ENCODE measurements at places on chromosomes 7 and 10.

GRCh38 chr7:18815261-18815960 lies 302.0 kb downstream of the TWIST1 start:
- no peak for DNase-seq

- no peak for DNase-seq
These were observed 127.8 kb downstream of the RNF216 start for GRCh38 chr7:5653661-5654060.

- DNase-seq: no peak
These were observed 73.0 kb upstream of the IL6 start for GRCh38 chr7:22653951-22654350.

DNA sequence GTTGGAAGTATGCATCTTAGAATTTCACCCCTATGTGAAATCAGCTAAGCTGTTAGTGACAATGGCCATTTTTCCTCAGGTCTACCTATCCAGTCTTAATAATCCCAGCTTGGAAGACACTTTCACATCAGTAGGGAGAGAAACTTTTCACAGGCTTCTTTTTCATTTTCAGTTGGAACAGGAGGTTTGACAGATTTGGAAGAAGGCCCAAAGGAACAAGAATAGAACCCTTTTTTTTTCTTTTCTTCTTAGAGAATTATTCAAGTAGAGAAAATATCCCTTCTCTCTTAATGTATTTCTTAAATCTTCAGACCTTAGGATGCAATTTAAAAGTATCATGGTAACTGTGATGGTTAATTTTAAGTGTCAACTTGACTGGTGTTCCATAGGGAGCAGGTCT lies 410.5 kb upstream of the C7orf33 start:
- DNase-seq: no peak

GRCh38 chr10:91632671-91633550 lies at the start of gene PPP1R3C:
TSS of gene PPP1R3C (minus strand) at chr10:91633071. CDS start at chr10:91632969, 102 bp downstream.
- peak; percentile 64 for DNase-seq

DNA sequence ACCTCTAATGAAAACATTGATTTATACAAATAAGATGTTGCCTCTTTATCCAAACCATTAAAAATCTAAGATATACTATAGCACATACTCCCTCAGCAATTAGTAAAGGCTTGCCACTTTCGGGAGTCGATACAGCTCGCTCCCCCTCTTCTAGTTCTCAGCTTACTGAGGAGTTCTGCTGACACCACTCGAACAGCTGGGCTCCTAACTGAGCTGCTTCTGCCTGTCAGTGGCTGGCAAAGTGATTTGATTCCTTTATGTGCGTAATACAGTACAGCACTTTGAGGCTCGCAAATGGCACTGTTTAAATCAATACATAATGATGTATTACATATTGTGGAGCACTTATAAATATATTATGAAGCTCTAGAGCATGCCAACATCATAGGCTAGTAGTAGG lies 241.8 kb downstream of the CREB5 start:
- DNase-seq: peak; percentile 41

- no peak for DNase-seq
These were observed 190.3 kb downstream of the DNAJB6 start for GRCh38 chr7:157526913-157527634.

- DNase-seq: no peak
These were observed 9.1 kb downstream of the MDFIC start for GRCh38 chr7:114930829-114931655.

- DNase-seq: no peak
These were observed 31.2 kb downstream of the OSBPL3 start for GRCh38 chr7:24948739-24949138.

DNA sequence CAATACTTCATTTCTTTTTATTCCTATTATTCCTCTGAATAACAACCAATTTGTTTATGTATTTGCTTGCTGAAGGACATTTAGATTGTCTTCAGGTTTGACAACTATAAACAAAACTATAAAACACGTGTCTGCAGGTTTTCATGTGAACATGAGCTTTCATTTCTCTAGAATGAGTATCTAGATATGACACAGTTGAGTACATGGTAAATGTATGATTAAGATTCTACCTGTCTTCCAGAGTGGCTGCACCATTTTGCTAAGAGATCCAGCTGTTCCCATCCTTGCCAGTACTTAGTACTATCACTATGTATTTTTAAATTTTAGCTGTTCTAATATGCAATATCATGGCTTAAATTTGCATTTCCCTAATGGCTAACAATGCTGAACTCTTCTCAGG lies 10.1 kb downstream of the MCMBP start:
- DNase-seq: no peak

DNA sequence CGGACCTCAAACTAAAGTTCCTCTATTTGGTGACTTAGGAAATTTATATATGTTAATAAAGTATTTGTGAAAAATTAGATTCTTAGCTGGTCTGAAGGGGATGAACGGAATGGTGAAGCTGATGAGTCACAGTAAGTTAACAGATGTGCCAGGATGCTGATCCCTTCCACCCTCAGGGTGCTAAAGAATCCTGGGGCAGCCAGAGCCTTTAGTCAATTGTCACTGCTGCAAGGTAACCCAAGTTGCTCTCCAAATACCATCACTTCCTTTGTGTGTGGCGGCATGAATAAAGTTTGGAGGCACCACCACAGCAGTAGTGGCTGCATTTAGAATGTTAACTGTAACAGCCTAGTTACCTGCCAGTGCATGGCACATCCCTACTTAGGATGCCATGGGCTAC lies 222.6 kb upstream of the PPP1R3A start:
- DNase-seq: no peak

DNA sequence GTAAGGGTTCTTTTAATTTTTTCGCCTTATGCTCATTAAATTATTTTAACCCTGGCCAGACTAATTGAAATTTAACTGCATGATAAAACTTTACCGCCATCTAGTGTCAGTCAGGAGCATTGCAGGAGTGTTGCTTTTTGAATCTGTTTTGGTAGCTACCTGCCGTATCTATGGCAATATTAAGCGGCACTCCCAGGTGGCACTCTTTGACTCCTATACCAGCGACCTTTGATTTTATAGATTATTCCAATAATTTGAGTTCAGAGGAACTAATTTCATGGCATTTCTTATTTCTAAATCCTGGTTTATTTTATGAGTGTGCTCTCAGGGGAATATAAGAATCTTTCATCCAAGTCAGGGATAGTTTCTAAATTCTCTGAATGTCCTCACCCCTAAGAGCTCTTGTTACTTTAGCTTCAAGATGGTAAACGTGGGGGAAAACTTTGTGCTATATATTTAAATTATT lies 198.9 kb downstream of the REEP3 start:
- DNase-seq: peak; percentile 11

DNA sequence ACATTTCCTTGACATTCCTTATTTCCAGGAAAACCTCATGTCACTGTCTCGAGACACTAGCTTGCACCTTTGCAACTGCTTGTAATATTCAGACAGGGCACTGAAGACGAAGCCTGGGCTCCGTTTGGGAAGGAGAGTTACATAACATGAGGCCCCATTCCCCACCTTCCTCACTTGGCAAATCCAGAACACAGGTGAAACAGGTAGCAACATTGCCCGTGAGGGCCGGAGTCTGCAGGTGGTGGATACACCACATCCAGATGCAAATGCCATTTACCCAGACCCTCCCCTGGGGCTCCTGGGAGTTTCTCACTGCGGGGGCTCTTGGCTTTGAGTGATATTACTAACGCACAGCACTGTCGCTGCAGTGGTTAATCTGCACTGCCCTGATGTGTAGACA lies 491.0 kb downstream of the PTPRN2 start:
- no peak for DNase-seq

DNA sequence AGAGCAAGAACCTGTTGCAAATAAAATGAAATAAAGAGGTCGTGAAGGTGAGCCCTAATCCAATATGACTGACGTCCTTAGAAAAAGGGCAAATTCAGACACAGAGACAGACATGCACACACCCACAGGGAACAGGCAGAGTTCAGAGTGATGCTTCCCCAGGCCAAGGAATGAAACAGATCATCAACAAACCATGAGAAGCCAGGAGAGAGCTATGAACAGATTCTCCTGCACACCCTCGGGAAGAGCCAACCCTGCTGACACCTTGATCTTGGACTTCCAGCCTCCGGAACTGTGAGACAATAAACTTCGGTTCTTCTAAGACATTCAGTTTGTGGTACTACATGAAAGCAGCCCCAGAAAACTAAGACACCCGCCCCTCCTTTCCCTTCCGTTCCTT lies 290.4 kb upstream of the KLF6 start:
- DNase-seq: no peak

DNA sequence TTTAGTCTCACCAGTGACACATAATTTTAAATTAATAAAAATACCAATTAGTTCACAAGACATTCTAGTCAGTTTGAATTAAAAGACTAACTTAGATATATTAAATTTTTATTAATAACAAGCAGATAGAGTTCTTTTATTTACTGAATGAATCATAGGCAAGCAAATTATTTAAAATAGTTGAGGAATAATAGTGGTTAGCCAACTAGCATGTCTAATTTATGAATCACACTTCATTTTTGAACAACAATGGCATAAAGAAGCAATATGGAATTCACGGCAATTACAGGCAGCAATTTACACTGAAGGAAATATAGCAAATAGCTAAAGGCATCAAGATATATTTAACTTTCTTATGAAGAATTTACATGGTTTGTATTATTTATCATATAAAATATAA lies 187.0 kb upstream of the SLC26A5 start:
- DNase-seq: no peak

- no peak for DNase-seq
These were observed 13.1 kb downstream of the ADGRA1 start for GRCh38 chr10:133100706-133101415.

DNA sequence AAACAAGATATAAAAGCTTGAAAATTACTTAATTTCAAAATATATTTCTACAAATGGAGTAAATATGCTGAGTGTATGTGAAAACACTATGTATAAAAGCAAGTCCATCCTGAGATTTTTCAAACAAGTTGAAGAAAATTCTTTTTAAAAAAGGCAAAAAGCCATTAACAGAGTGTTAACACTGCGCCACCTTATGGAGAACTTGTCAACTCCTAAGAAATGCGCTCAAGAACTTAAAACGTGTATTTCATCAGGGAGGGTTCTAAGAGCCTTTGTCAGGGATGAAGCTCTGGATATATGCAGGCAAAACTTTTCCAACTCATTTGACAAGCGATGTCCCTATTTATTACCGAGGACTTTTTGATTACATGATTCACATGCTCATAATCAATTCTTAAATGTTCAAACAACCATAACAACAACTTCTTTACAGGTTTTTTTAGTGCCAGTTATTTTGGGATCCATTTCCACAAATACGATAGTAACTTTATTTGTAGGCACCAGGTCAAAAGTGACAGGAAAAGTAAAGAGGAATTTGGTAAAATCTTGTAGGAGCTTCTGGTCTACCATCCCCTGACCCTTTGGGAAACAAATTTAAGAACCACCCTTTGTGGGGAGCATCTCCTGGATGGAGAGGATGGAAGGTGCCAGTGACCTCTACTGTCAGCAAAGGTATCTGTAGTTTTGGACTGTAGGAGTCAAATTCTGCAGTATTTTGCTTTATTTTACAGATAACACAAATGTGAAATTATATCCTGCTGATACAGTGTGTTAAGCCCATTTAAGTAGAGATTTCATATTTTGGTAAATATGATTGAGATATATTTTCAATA lies 23.2 kb downstream of the CALCR start:
- DNase-seq: no peak

GRCh38 chr7:32957326-32958045 lies at the start of gene FKBP9:
TSS of gene FKBP9 (plus strand) at chr7:32957440. CDS start at chr7:32957574, 134 bp downstream.
- DNase-seq: peak; percentile 45

- no peak for DNase-seq
These were observed 31.7 kb downstream of the ITIH2 start for GRCh38 chr10:7734821-7735220.

DNA sequence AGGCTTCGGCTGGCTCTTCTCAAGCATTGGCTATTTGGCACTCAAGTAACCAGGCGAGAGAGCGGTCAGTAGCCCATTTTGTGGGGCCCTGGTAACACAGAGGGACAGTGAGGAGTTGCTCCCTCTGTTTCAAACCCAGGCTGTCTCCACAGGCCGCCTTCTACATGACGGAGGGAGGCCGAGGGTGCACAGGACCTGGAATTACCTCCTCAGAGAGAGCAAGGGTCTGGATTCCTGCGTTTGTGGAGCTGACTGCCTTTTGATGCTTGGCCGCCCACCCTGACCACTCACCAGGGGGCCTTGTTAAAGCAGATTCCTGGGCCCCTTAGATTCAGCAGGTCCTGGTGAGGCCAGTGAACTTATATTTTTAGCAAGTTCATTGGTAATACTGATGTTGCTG lies 12.3 kb downstream of the UPP1 start:
- no peak for DNase-seq

GRCh38 chr10:82552267-82552666 lies 677.3 kb downstream of the NRG3 start:
- no peak for DNase-seq

GRCh38 chr10:103666087-103666761 lies 172.7 kb downstream of the NEURL1 start:
- no peak for DNase-seq

DNA sequence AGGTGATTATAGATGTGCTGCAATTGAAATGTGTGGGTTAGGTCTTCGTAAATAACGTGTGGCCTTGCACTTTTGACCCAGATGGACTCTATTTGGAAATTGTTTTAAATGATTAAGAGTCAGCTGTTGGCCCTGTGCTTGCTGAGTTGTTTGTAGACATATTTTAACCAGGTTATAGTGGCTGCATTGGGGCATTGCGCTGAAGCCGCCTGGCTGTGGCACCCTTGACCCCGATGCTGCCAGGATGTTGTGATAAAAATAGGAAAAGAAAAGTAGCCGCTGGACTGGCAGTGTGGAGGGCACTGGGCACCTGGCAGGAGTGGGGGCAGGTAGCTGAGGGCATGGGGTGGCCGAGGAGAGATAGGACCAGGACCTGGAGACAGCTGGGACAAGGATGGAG lies 13.4 kb downstream of the LRRC27 start:
- no peak for DNase-seq

- peak; percentile 36 for DNase-seq
These were observed 14.5 kb downstream of the GPR146 start for GRCh38 chr7:1058821-1059199.

DNA sequence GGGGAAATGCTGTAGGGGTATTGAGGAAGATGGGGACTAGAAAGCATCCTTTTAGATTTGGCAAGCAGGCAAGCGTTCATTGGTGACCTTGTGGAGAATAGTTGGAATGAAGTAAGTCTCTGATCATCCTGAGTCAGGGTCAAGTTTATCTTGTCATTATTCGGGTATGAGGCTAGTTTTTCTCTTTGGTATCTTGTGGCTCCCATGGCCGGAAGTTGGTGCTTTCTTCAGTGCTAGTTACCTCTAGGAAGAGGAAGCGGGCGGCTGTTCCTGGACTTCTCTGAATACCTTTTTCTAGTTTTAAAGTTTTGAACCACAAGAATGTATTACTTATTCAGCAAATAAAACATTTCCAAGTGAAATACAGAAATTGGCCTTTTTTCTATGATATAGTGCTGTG lies 9.2 kb downstream of the CREM start:
- DNase-seq: no peak

DNA sequence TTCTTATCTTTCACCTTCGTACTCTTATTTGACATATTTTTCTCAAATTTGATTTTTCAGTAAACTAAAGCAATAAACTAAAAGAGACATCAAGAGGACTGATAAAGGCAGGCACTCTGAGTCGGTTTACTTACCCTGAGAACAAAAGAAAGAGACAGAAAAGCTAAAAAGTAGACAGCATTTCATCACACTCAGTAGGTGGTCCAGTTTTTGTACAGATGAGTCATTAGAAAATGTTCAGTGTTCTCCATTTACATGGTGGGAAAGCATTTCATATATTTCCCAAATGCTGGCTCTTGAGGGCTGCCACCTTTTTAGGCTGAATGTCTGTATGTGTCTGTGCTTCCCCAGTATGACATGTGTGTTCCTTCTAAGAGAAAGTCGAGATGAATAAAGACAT lies 52.7 kb downstream of the NHLRC2 start:
- DNase-seq: no peak

All from NCI-H2107 (cell line).